ENCODE measurements at places on chromosomes 6 and 20. TPM values are rescaled to one million over a fixed set of nuclear protein-coding genes. Genes with fewer than 3 reads are reported as not detected.

KCNQ5 gene
- total RNA-seq = 0.17 TPM

MPIG6B gene
- 1.4 TPM for total RNA-seq

GRCh38 chr6:52361414-52361944 is 472 bp upstream of the PAQR8 start:
- DNase-seq = peak; percentile 60

DNA sequence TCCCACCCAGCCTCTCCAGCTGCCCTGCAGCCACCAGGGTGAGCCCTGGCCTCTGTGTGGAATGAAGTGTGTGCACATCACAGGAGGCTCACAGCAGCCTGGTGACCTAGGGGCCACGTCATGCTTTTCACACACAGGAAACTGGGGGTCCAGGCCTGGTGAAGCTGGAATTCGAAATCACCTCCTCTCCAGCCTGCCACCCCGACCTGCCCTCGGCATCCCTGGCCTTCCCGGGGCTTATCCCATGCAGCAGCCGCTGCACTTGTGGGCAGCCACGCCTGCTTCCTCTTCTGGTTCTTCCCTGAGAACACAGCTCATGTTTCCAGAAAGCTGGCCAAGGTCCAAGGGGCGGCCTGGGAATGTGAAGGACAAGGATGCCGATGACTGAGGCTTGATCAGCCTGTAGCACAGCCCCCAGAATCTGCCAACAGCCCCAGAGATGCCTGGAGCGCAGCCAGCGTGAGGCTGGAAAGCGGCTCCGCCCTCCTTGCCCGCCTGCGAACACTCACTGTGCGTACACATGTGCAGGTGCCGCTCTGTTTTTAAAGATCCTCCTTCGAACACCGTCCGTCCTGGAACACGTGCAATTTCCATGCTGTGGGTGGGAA is 4.2 kb upstream of the NTSR1 start:
- DNase-seq = peak; percentile 73

GRCh38 chr6:41836022-41836659 is 48.6 kb downstream of the TOMM6 start:
- no peak for DNase-seq

RUNX2 gene
- 4.4 TPM for total RNA-seq

DNA sequence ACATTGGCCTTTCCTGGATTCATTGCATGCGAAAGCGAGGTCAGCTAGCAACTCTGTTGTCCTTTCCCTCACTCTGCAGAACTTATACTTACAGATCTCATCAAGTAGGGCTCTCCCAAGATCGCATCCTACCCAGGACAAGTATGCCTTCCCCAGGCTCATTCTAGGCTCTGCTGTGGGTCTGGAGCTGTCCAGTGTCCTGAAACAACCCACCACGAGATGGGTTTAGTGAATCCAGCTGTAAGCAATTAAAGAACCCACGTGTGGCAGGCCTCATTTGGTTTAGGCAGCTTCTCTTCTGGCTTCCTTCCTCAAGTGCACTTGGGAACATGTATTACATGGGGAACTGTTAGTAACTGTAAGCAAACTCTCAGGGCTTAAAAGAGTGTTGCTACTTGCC is 406.5 kb upstream of the CHD6 start:
- DNase-seq = no peak

GRCh38 chr6:46863791-46864190 is 57.9 kb downstream of the ADGRF5 start:
- no peak for DNase-seq

CCN6 gene
- total RNA-seq = not detected

DNA sequence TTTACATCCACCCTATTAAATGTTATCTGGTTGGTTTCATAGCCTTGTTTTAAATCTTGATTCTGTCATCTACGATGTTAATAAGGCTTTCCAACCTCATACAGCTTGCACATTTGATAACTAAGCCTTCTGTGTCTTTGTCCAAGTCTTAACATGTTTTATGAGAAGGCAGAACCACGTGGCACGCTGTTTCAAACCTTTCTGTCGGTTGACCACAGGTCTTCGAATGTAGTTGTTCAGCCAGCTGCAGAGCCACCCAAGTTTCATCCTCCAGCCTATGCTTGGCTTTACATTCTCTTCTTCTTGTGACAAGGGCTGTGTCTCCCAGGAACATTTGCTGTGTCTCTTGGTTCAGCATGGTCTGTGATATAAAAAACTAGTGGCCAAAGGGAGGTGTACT is 15.7 kb upstream of the SGK2 start:
- no peak for DNase-seq
